ENCODE measurements at places on chromosomes 6 and 20.

DNA sequence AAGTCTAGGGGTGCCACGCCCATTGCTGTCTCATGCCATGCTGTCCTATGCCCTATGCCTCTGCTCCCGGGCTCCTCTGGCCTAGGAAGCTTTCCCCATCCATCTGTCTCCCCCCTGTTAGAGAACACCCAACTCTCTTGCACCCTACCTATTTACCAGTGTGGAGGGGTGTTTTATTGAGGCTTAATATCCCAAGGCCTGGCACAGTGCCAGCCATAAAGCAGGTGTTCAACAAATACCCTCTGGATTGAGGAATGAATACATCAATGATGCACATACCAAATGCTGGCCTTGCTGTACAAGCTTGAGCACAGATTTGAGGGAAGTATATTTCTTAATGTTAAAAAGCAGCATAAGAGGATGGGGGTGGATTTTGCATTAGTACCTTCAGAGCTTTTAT is 38.3 kb downstream of the METTL24 start:
- no peak for DNase-seq

DNA sequence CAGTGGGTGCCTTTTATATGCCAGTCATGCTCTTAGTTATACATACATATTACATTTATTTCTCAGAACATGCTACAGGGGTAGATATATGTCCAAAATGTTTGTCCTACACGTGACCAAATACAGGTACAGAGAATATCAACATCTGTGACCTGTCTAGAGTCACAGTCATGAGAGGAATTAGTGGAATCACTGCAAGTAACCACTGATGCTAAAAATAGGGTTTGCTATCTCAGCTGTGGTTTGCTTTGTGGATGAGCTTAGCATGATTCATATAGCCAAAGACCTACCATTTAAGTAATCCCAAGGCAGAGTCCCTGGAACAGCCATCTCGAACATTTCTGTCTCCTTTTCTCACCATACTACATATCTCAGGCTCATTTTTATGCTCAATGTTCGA is 32.3 kb downstream of the GSTA3 start:
- no peak for DNase-seq

DNA sequence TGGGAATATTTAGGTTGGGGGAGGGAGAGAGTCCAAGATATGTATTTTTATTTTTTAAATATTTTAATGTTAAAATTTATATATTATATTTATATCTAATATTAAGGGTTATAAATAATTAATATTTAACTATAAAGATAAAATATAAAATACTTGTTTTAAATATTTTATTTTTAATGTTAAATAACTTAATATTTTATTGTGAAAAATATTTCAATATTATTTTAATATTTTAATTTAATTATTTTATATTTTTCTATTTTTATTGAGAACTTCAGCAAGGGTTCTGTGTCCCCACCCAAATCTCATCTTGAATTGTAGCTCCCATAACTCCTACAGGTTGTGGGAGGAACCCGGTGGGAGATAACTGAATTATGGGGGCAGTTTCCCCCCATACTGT is 34.0 kb downstream of the PERP start:
- DNase-seq: no peak

GRCh38 chr6:143901885-143902750 is 37.8 kb downstream of the ZC2HC1B start:
- DNase-seq: no peak

DNA sequence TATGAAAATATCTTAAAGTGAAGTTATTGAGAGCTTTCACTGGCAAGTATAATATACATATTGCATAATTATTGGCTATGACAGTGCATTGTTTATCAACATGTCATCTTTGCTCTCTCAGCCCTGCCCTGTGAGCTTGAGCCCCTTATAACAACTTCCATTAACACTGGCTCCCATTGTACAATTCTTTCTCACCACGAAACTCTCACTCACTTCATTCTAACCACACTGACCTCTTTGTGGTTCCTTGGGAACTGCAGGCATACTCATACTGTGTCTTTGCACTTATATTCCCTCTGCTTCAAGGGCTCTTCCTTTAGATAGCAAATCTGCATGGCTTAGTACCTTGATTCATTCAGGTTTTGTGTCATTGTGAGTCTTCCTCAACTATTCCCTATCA is 411.8 kb downstream of the CDKAL1 start:
- no peak for DNase-seq

DNA sequence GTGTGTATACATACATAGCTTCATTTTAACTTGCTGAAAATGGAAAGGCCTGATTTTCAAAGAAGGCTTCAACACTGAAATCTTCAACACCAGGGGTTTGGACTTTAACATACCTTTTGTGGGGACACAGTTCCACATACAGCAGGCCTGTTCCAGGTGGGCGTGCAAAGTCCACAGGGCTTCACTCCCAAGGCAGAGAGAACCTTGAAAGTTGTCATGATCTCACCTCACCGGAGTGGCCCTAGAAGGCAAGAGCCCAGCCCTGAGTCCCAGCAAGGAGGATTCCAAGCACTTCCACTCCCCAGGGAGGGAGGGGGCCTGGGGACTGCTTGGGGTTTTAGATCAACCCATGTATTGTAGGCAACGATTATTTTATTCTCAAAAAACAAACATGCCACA is 47.2 kb downstream of the TMEM242 start:
- no peak for DNase-seq

GRCh38 chr6:84652356-84653026 is 111.9 kb downstream of the TBX18 start:
- no peak for DNase-seq

- DNase-seq: no peak
Measured at GRCh38 chr20:53829724-53830521, 236.3 kb upstream of the ZNF217 start.
